Activated naive CD8-positive, alpha-beta T cell treated with anti-CD3 and anti-CD28 coated beads, Interleukin-2, amount 10 ng/mL, durations not matched to agents 7 days and 5 days (primary cell): ENCODE measurements at places on chromosomes 4 and X. TPM values are rescaled to one million over a fixed set of nuclear protein-coding genes. Genes with fewer than 3 reads are reported as not detected.

Gene NAA11
- total RNA-seq, result not detected

Gene PAGE2B
- total RNA-seq, result 1.9 TPM

- H3K4me1 ChIP-seq, result no peaks in the 10 kb centered on the region
- H3K27ac ChIP-seq, result no peak overlapping the region
- peaks cover 19% of the 10 kb centered on the region for H3K36me3 ChIP-seq
- no peak overlapping the region for H3K4me3 ChIP-seq
- no peak for DNase-seq
These were observed 89.1 kb downstream of the FNIP2 start for GRCh38 chr4:158857951-158858350.

DNA sequence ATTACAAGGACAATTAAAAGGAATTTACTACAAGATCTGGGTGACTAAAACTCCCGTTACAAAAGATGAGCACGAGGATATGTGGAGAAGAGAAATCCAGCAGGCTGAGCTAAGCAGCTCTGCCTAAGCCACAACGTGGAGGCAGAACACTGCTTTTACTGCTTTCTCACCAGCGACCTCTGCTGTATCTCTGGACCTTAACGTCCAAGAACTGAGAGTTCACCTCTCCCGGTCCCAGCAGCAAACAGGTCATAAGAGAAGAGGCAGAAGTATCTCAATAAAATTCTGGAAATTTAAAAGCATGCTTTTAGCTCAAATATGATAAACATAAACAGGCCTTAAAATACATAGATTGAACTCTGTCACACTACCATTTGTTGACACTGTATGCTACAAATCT, 81.0 kb downstream of the ADGRA3 start:
- H3K27me3 ChIP-seq, result no peaks in the 10 kb centered on the region
- no peaks in the 10 kb centered on the region for H3K36me3 ChIP-seq
- no peaks in the 10 kb centered on the region for H3K4me1 ChIP-seq
- H3K4me3 ChIP-seq, result no peak overlapping the region
- no peak for DNase-seq

- H3K27ac ChIP-seq, result no peak overlapping the region
- no peak for DNase-seq
- no peaks in the 10 kb centered on the region for H3K36me3 ChIP-seq
- no peak overlapping the region for H3K4me3 ChIP-seq
- H3K27me3 ChIP-seq, result no peaks in the 10 kb centered on the region
These were observed 224.5 kb downstream of the PCDH18 start for GRCh38 chr4:137307806-137308205.

GRCh38 chr4:177632481-177632880, 190.2 kb upstream of the AGA start:
- no peaks in the 10 kb centered on the region for H3K36me3 ChIP-seq
- no peak for DNase-seq
- no peaks in the 10 kb centered on the region for H3K4me1 ChIP-seq
- no peaks in the 10 kb centered on the region for H3K27me3 ChIP-seq
- no peak overlapping the region for H3K27ac ChIP-seq

- DNase-seq, result no peak
- no peaks in the 10 kb centered on the region for H3K36me3 ChIP-seq
- H3K27ac ChIP-seq, result no peak overlapping the region
- no peak overlapping the region for H3K4me3 ChIP-seq
- peaks cover 14% of the 10 kb centered on the region for H3K4me1 ChIP-seq
These were observed 164.8 kb upstream of the PGRMC2 start for GRCh38 chr4:128452415-128452814.

Gene PRDM5
- total RNA-seq, result 0.26 TPM

DNA sequence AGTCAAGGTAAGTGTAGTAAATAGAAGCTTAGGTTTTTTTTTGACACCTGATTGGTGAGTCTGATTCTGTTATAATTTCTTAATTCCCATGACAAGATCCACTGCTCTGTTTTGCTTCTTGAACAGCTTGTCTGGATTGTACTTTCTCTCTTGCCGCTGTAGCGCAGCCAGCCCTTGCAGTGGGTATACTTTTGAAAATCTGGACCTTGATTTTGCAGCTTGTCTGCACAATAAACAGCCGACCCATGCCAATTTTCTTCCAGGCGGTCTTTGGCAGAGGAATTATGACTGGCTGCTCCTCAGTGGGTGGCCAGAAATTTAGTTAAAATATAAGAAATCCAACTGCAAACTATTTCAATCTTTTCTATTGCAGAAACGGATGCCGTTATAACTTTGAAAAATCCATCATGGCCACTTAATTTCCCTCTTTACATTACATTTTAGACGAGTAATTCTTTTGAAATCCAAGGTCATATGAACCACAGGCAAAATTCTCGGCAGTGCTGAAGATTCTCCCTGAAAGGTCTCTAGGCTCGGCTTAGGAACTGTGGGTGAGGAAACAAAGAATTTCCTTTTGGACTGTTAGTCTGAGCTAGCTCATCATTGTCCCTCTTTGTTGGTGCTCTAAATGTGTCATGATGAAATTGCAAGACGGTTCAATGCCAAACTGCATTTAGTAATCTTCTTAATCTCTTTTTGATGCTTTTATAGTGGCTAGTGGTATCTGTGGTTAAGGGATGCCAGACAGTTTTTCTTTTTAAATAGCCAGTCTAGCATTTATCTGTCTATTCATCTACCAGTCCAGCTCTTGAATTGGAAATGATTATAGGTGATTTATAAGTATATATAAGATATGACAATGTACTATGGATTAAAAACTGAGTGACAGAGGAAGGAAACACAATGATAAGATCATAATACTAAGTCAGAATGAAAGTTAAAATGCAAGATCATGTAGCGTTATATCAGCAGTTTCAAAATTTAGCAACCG, 31.5 kb upstream of the PTTG2 start:
- H3K27ac ChIP-seq, result peak overlapping the region; percentile 13
- H3K4me3 ChIP-seq, result no peak overlapping the region

GRCh38 chr4:152630324-152630723, 49.5 kb downstream of the TMEM154 start:
- DNase-seq, result no peak
- H3K4me1 ChIP-seq, result peaks cover 4% of the 10 kb centered on the region
- no peak overlapping the region for H3K4me3 ChIP-seq
- peaks cover 25% of the 10 kb centered on the region for H3K36me3 ChIP-seq

DNA sequence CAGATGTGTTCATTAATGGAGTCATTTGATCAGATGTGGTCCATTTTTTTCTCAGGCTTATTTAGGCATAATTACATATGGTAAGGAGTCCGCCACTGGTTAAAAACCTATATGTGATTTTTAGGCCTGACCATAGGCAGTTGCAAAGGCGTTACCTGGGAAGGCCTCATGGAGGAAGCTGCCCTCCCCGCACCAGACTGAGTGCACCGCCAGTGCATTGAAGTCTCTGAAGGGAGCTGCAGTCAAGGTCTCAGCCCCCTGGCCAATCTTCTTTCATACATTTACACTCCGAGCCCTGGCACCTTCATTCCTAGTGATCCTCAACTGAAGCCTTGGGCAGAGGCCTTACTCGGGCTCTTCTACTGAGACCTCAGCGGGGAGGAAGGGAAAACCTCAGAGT, 898.2 kb upstream of the AGA start:
- no peak for DNase-seq
- H3K36me3 ChIP-seq, result no peaks in the 10 kb centered on the region
- no peaks in the 10 kb centered on the region for H3K27me3 ChIP-seq

- no peak overlapping the region for H3K4me3 ChIP-seq
- H3K27me3 ChIP-seq, result no peaks in the 10 kb centered on the region
- H3K36me3 ChIP-seq, result no peaks in the 10 kb centered on the region
- no peaks in the 10 kb centered on the region for H3K4me1 ChIP-seq
- no peak for DNase-seq
These were observed 580.4 kb downstream of the ANKRD50 start for GRCh38 chr4:124132161-124132560.

DNA sequence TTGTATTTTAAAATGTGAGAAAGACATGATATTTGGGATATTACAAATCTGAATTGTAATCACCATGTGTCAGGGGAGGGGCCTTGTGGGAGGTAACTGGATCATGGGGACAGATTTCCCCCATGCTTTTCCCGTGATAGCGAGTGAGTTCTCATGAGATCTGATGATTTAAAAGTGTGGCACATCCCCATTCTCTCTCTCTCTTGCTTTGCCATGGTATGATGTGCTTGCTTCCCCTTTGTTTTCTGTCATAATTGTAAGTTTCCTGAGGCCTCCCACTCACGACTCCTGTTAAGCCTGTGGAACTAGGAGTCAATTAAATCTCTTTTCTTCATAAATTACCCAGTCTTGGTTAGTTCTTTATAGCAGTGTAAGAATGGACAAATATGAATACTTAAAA, 39.0 kb downstream of the CCDC158 start:
- H3K27me3 ChIP-seq, result peaks cover 15% of the 10 kb centered on the region
- H3K4me1 ChIP-seq, result peaks cover 6% of the 10 kb centered on the region
- DNase-seq, result no peak
- no peaks in the 10 kb centered on the region for H3K36me3 ChIP-seq

Gene HMGN5
- 1.6 TPM for total RNA-seq

Gene WDR19
- 21.0 TPM for total RNA-seq

Gene DKC1
- total RNA-seq, result 67.2 TPM

DNA sequence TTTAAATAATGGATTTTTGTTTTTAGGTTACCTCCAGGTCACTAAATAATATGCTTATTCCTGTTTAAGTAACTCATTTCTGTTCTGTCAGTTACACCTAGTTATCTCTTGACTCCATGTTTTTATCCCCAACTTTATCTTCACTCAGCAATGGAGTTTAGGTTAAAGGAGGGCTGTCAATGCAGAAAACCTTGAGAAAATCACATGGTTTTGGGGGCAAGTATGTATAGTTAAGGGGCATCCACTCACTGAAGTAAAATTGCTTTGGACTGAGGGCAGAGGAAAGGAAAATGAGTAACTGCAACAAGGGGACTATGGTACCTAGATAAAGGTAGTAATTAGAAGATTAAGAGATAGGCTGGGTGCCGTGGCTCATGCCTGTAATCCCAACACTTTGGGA, 87.1 kb downstream of the UBE2K start:
- H3K27ac ChIP-seq, result no peak overlapping the region
- no peak overlapping the region for H3K4me3 ChIP-seq
- no peaks in the 10 kb centered on the region for H3K27me3 ChIP-seq
- DNase-seq, result no peak
- H3K36me3 ChIP-seq, result no peaks in the 10 kb centered on the region

Gene MAML3
- 4.7 TPM for total RNA-seq

DNA sequence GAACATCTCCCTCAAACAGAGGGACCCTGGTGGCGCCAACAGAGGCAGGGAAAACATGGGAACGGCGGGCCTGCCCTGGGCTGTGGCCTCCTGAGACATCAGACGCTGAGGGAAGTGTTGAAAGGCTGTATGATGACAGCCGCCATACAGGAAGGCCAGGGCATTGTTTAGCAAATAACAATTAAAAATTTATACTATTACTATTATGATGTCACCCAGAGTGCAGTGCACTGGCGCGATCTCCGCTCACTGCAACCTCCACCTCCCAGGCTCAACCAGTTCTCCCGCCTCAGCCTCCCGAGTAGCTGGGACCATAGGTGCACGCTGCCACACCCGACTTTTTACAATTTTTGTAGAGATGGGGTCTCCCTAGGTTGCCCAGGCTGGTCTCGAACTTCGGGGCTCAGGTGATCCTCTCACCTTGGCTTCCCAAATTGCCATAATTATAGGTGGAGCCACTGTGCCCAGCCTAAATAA, 54.6 kb downstream of the CPZ start:
- H3K4me1 ChIP-seq, result no peaks in the 10 kb centered on the region
- H3K27me3 ChIP-seq, result no peaks in the 10 kb centered on the region
- no peak for DNase-seq
- no peaks in the 10 kb centered on the region for H3K36me3 ChIP-seq
- no peak overlapping the region for H3K27ac ChIP-seq
- no peak overlapping the region for H3K4me3 ChIP-seq

DNA sequence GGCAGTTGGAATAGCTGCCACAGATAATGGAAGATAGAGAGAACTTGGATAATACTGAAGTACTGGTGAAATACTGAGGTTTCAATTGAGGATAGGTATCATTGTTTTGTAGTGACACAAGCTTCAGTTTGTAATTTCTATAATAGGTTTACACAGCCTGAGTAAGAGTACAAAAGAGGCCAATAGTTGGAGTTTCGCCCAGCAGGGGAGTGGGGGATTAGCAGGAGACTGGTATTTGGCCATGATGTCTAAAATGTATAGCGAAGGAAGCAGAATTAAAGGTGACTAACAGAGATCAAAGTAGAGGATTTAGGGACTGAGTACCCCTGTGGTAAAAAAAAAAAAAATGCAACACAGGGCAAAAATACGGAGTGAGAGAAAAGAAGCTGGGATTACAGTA, 129.5 kb downstream of the KCTD8 start:
- H3K4me3 ChIP-seq, result no peak overlapping the region
- H3K27ac ChIP-seq, result no peak overlapping the region
- no peak for DNase-seq
- no peaks in the 10 kb centered on the region for H3K4me1 ChIP-seq

Gene NPY2R
- total RNA-seq, result not detected

Gene MAGEE2
- total RNA-seq, result not detected

Gene CENPE
- 51.4 TPM for total RNA-seq

Gene KCND1
- 5.6 TPM for total RNA-seq

GRCh38 chr4:4613126-4613465, 71.2 kb upstream of the STX18 start:
- no peaks in the 10 kb centered on the region for H3K27me3 ChIP-seq
- no peak overlapping the region for H3K27ac ChIP-seq
- DNase-seq, result no peak
- no peaks in the 10 kb centered on the region for H3K36me3 ChIP-seq
- no peaks in the 10 kb centered on the region for H3K4me1 ChIP-seq

- H3K36me3 ChIP-seq, result no peaks in the 10 kb centered on the region
- H3K27ac ChIP-seq, result no peak overlapping the region
These were observed 209.8 kb downstream of the CRLF2 start for GRCh38 chrX:1002611-1003010.

DNA sequence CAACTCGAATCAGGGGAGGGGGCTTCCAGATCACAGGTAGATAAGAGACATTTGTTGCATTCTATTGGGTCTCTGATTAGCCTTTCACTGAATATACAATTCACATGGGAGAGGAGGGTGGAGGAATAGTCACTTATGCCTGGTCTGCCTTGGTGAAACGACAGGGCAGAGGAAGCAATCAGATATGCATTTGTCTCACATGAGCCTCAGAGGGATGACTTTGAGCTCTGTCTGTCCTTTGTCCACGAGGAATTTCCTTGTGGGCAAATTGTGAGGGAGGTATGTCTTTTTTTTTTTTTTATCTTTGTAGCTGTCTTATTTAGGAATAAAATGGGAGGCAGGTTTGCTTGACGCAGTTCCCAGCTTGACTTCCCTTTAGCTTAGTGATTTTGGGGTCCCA, 28.5 kb upstream of the TMSB4X start:
- no peak for DNase-seq
- no peaks in the 10 kb centered on the region for H3K27me3 ChIP-seq
- no peak overlapping the region for H3K27ac ChIP-seq

Gene CFP
- total RNA-seq, result 14.1 TPM

- peak overlapping the region; percentile 97 for H3K27ac ChIP-seq
- H3K27me3 ChIP-seq, result no peaks in the 10 kb centered on the region
- DNase-seq, result no peak
- H3K4me3 ChIP-seq, result peak overlapping the region; percentile 93
- H3K36me3 ChIP-seq, result peaks cover 40% of the 10 kb centered on the region
These were observed 559 bp upstream of the RHOH start for GRCh38 chr4:40196272-40196671.

Gene TNMD
- total RNA-seq, result not detected

Gene TEX13C
- not detected for total RNA-seq
